Breast epithelium (tissue), 4 donors: ENCODE measurements at places on chromosomes 5 and 9. TPM values are rescaled to one million over a fixed set of nuclear protein-coding genes. Genes with fewer than 3 reads are reported as not detected.

IGIP gene
- 21.8 TPM for total RNA-seq

ZNF608 gene
- 58.7 TPM for total RNA-seq

LHX3 gene
- total RNA-seq, result not detected

DNA sequence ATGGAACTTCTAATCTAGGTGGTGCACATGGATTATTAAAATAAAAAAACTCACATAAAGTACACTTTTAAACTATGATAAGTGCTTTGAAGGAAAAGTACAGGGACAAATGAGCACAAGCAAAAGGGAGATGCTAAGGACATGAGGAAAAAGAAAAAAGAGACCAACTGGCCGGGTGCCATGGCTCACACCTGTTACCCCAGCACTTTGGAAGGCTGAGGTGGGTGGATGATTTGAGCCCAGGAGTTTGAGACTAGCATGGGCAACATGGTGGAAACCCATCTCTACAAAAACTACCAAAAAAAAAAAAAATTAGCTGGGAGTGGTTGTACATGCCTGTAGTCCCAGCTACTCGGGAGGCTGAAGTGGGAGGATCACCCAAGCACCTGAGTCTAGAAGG lies 67.1 kb downstream of the SH3TC2 start:
- H3K4me3 ChIP-seq, result no peak overlapping the region
- H3K36me3 ChIP-seq, result no peaks in the 10 kb centered on the region
- DNase-seq, result no peak
- H3K27me3 ChIP-seq, result no peaks in the 10 kb centered on the region

- H3K36me3 ChIP-seq, result no peaks in the 10 kb centered on the region
- H3K4me3 ChIP-seq, result no peak overlapping the region
- H3K27me3 ChIP-seq, result no peaks in the 10 kb centered on the region
- DNase-seq, result no peak
Observed at GRCh38 chr5:58501778-58502417, 10.7 kb downstream of the GAPT start.
